Neural progenitor cell (in vitro differentiated cells): ENCODE measurements at places on chromosomes 16 and 17.

GRCh38 chr17:68403122-68403521 lies 54.2 kb downstream of the WIPI1 start:
- no peak for DNase-seq

DNA sequence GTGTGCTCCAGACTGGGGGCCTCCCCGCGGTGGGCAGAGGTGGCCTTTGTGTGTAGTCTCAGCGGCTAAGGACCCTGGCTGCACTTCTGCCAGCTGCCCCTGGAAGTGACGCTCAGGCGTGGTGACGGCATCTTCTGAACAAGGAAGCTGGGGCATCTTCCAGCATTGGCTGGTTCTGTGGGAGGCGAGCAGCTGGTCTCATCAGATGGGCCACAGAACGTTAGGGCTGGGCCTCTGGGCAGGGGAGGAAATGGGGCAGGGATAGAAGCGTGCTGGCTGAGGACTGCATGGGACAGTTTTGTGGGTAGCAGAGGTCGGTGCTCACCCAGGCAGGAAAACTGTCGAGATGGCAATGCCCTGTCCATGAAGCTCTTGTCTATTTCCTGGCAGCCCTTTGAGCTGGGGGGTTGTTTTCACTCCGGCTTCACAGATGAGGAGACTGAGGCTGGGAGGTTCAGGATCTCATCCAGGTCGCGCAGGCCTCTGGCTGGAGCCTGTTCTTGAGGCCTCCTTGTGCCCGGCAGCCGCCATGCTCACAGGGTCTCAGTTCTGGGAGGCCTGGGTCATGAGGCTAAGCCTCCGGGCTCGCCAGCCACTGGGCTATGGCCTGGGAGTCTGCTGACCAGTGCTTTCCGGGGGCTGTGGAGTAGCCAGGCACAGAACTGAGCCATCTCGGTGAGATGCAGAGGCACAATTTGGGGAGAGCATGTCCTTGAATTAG lies 16.3 kb downstream of the IRF8 start:
- no peak for DNase-seq

GRCh38 chr16:87604634-87605111 lies 2.4 kb downstream of the JPH3 start:
- DNase-seq: no peak

DNA sequence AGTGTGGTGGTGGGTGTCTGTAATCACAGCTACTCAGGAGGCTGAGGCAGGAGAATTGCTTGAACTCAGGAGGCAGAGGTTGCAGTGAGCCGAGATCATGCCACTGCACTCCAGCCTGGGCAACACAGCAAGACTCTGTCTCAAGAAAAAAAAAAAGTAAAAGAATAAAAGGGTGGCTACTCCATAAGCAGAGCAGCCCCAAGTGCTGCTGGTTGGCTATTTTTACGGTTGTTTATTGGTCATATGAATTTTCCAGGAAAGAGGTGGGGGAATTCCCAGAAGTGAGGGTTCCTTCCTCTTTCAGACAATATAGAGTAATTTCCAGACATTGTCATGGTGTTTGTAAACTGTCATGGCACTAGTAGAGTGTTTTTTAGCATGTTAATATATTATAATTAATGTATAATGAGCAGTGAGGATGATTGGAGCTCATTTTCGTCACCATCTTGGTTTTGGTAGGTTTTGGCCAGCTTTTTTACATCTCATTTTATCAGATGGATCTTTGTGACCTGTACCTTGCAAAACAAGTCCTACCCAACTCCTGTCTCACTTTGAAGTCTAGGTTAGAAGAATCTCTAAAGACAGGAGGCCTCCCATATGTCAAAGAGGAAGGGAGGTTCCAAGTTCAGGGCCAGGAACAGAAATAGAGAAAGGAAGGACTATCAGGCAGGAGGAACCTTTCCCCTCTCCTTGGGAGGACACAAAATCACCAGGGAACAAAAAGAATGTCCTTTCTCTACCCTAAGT lies 39.1 kb downstream of the HOXB1 start:
- DNase-seq: no peak

DNA sequence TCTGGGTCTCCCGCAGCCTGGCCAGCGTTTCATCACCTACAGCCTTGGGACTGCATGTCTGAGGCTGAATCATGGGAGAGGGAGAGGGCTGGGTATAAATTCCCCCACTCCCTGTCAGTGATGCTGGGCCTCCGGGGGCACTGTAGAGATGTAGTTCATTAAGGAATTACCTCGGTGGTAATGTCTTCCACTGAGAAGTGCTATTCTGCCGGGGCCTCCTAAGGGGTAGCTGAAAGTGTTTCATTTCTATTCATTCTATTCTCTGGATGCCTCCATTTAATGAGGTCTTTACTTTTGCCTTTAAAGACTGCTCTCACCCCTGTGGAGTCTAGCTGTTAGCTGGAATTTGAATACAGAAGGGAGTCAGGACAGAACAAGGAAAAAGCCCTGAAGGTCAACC lies 116.4 kb upstream of the HS3ST4 start:
- peak; percentile 89 for DNase-seq

GRCh38 chr16:2881783-2882649 lies 999 bp upstream of the FLYWCH2 start:
- peak; percentile 79 for DNase-seq

GRCh38 chr16:85611444-85612190 lies 1.5 kb upstream of the GSE1 start:
- peak; percentile 84 for DNase-seq

GRCh38 chr16:73092236-73092781 lies 44.4 kb upstream of the ZFHX3 start:
- DNase-seq: no peak

DNA sequence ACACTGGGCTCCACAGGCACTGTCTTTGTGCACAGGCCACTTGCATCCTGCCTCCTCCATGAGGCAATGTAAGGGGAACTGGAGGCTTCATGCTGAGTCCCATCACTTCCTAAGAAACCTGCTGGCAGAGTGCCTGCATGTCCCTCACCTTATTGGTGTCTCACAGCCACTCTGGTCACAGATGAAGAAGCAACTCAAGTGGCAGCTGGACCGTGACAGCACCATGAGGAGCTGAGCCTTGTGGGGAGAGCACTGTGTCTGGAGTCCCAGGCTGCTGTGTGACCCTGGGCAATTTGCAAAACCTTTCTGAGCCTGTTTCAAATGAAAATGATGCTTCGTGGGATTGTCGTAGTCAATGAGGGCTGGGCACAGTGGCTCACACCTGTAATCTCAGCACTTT lies 19.5 kb downstream of the ANKRD40 start:
- DNase-seq: no peak

GRCh38 chr17:4534928-4535666 lies 20.1 kb downstream of the MYBBP1A start:
- DNase-seq: no peak

GRCh38 chr16:81908466-81909262 lies 102.6 kb downstream of the SDR42E1 start:
- DNase-seq: no peak

DNA sequence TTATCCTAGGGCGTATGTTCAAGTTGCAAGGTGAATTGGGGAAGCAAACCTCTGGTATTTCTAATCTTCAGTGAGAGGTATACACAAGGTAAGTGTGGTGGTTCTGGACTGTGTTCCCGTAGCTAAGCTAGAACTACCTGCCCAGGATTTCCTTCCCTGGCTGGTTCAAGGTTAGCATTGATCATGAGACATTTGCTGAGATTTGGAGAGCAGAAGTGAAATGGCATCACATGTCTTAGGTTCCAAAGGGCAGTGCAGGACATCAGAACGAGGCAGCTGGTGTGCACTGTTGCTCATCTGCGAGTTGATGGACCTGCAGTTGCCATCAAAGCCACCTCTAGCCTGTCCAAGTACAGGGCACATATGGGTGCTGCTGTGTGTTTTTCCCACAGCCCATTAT lies 95.2 kb downstream of the EMP2 start:
- DNase-seq: no peak

GRCh38 chr16:53515259-53515658 lies 12.2 kb upstream of the AKTIP start:
- DNase-seq: no peak
